Mucosa of descending colon (tissue), 3 donors: ENCODE measurements at places on chromosomes 3 and 15. TPM values are rescaled to one million over a fixed set of nuclear protein-coding genes. Genes with fewer than 3 reads are reported as not detected.

MITF gene
- total RNA-seq, result 56.1 TPM

GPR149 gene
- total RNA-seq, result not detected

KCNMB3 gene
- 2.7 TPM for total RNA-seq

ACTC1 gene
- 10.7 TPM for total RNA-seq

PAK6 gene
- 2.7 TPM for total RNA-seq

TRANK1 gene
- total RNA-seq, result 163 TPM

SMCO1 gene
- total RNA-seq, result not detected

GHSR gene
- not detected for total RNA-seq

DNA sequence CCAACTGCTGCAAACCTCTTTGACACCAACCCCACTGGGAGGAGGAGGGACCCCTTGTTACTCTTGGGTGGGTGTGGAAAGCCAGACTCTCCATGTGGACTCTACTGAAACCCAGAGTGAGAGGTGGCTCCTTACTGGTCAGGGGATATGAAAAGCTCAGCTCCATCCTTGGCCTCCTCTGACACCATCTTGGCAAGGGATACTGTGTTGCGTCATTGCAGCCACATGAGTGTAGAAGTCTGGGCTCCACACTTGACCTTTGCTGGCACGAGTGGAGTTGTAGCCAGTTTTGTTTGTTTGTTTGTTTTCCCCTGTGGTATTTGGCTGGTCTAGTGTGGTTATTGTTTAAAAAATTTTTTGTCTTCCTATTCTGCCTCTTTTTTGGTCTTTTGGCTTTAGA lies 289.1 kb downstream of the GAP43 start:
- DNase-seq, result peak; percentile 4

DNA sequence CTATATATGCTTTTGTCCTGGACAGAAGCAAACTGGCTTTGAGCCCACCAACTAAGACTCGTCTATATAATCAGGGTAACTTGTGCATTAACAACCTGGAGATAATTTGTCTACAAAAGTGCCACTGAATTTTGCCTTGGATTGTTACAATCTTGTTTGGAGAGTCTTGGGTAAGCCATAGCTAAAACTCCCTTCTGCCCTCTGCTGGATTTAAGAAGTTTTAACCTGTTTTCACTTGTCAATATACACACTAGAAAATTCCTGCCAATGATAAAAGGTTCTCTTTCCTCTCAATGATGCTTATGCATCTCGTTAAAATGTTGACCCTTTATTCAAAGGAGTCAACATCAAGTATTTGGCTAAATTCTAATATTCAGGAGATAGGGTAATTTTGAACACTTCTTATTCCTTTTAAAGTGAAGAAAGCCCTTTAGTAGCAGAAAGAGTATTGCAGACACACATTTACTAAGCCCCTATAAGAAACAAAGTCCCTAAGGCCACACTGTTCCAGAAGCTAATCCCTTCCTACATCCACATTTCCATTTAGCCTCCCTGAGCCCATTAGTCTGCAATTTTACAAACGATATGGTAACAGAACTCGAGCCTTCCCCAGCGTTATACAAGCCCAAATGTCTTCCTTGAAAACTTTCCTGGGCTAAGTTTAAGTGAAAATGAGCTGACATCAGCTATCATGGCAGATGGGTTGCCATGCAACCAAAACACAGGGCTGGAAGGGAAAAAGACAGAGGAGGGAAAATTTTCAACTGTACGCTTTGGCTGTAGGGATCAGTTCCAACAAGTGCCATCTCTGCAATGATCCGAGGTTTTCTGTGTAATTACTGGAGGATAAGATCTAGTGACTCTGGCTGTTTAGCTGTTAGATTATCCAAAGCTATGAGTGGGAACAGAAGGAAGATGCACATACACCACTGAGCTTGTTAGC lies 75.9 kb upstream of the FGF12 start:
- no peak for DNase-seq

- no peak for DNase-seq
Observed at GRCh38 chr3:11074011-11074410, 80.3 kb upstream of the HRH1 start.

GRCh38 chr15:68558318-68559305 lies 20.2 kb upstream of the CORO2B start:
- DNase-seq, result no peak

- DNase-seq, result no peak
Observed at GRCh38 chr3:175573226-175573625, 714.1 kb downstream of the NAALADL2 start.

GRCh38 chr3:197525706-197526105 lies 30.1 kb downstream of the BDH1 start:
- DNase-seq, result no peak

- DNase-seq, result no peak
Observed at GRCh38 chr3:13179181-13179580, 106.0 kb upstream of the IQSEC1 start.

- no peak for DNase-seq
Observed at GRCh38 chr3:96996009-96996408, 181.6 kb downstream of the EPHA6 start.

DNA sequence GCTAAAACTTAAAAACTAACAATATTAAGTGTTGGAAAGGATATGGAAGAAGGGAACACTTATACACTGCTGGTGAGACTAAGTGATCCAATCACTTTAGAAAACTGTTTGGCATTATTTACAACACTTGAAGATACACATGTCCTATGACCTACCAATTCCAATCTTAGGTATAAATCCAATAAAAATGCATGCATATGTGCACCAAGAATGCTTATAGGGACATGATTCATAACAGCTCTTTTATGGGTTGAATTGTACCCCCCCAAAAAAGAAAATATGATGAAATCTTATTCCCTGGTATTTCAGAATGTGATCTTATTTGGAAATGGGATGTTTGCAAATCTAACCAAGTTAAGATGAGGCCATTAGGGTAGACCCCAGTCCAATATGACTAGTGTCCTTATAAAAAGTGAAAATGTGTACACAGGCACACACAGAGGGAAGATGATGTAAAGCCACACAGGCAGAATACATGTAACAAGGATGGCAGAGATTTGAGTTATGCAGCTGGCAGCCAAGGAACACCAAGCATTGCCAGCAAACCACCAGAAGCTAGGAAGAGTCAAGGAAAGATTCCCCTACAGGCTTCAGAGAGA lies 15.3 kb downstream of the CCR8 start:
- no peak for DNase-seq

GRCh38 chr3:63685340-63685739 lies 32.9 kb downstream of the SNTN start:
- DNase-seq, result no peak

GRCh38 chr3:44960387-44961026 lies 15.5 kb downstream of the ZDHHC3 start:
- DNase-seq, result no peak

DNA sequence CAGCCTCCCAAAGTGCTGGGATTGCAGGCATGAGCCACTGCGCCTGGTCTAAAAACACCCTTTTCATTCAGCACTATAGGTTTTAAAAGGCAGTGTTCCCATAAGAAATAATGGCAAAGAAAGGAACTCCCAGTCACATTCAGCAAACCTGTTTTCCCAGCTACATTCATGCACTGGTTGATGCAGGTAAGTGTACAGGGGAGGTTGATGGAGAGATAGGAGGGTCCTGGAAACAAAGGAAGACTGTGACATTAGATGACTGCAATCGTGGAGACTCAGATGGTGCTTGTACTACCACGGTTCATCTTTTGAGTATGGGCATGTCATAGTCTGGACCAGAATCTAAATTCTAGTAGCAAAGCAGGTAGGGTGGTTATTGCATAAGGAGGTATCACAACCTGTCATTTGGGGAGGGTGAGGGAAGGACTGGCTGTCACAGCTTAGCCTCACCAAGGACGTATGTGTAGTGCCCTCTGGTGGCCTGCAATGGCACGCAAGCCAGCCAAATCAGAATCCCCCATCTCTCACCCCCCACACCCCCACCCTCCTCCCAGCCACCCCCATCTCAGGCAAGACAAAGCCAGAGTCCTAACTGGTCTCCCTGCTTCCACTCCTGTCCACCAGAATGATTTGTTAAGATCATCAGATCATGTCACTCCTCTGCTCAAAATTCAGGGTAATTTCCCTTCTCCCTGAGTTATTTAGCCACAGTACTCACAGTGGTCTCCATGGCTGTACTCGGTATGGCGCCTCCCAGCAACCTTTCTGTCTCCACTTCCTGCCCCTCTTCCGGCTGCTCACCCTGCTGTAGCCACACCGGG lies 28.8 kb upstream of the UBL7 start:
- DNase-seq, result no peak

DNA sequence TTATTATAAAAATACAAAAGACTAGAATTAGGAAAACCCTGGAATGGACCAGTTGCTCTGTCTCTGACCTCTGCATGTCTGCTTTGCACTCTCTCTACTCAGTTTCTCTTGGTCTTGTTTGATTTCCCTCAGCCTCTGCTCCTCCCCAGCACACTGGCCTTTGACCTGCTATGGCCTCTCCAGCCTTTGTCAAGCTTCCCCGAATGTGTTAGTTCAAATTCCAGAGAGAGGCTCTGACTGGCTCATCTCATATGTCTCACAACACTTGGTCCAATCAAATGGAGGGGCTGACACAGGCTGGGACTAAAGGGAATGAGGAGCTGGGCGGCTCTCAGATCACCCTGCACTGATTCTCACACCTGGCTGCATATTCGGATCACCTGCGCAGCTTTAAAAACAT lies 52.4 kb upstream of the CMTM8 start:
- DNase-seq, result no peak

GRCh38 chr3:62553811-62554210 lies 180.5 kb upstream of the FEZF2 start:
- no peak for DNase-seq

DNA sequence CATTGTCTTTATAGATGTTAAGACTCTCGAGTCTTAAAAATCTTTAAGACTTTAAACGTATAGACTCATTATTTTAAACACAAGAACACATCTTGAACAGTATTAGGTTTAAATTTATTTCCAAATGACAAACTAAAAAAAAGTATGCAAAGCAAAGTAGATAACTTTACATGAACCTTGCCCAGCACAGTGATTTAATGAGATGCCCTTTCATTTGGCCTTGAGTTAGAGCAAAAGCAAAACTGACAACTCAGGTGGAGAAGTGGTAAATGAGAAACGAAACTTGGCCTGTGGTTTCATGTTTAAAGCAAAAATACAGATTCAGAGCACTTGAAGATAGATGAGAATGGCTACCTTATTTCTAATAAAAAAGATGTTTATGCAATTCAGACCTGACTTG lies 8.6 kb downstream of the GPR15 start:
- no peak for DNase-seq

DNA sequence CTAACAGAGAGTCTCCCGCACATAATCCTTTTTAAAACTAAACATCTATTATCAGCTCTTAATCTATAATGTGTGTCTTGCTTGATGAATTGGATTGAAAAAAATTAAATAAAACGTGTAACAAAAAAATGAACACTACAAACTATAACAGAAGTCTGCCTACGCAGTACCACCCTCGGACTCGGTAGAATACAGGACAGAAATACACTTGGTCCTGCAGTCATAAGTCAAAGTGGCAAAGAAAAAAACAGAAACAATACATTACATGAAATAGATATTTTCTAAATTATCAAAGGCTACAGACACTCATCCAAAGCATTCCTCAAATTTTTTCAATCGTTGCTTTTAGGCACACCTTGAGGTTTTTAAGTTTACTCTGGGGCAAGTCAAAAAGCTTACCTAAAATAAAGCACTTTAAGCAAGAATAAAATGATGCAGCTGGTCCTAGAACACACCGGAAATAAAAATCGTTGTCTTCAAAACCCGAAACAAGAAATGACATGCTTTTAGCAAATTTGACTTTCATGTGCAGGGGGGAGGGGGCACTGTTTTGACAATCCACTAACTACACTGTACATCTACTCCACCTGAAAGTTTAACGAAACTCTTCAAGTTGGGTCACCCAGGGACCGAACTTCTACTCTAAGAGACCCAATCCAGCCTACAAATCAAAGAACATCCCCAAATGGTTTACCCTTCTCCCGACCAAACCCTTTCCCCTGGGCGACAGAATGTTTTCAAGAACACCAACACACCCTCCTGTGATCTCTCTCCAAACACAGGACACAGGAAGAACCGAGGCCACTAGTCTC lies 1.3 kb downstream of the ADAM10 start:
- DNase-seq, result peak; percentile 33
